Naive thymus-derived CD8-positive, alpha-beta T cell (primary cell): ENCODE measurements at places on chromosomes 7 and 10.

GRCh38 chr7:73739387-73739767 is 775 bp upstream of the ABHD11 start:
- DNase-seq: no peak

DNA sequence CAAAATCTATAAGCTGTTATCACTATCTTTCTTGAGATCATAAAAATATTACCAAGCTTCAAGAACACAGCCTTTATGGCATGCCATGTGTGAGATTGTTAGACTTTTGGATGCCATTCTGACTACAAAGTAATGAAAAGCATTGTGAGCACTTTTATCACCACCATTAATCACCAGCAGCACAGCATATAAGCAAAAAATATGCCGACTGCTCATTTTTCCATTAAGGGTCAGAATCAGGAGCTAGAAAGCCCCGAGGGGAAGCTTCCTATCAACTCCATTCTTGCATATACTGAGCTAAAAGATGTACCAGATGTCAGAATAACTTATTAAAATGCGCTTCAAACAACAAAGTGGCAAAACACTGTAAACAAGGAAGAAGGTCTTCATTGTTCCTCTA is 114.3 kb downstream of the LMBR1 start:
- no peak for DNase-seq

GRCh38 chr7:128166603-128167041 is 74.5 kb upstream of the LEP start:
- no peak for DNase-seq

GRCh38 chr7:74674166-74674565 is 16.6 kb downstream of the GTF2I start:
- no peak for DNase-seq

- DNase-seq: no peak
Measured at GRCh38 chr10:42149027-42149700, 489.2 kb downstream of the ZNF33B start.

GRCh38 chr10:76732306-76732705 is 905.3 kb downstream of the KCNMA1 start:
- DNase-seq: no peak

DNA sequence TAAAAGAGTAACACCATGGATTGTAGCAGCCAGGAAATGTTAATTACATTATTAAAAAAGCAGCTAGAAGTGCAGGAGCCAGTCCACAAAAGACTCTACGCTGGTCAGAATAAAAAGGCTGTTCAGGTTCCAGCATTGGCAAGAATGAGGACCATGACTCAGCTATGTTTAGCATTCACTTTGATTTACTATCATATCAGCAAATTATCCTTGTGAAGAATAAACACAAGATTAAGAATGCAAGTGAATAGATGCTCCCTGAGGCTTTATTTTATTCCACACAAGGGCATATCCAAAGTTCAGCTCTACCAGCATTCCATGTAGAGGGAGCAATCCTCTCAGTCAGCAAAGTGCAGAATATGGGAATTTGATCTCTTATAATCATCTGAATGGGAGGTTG is 13.6 kb downstream of the DGKB start:
- DNase-seq: no peak

DNA sequence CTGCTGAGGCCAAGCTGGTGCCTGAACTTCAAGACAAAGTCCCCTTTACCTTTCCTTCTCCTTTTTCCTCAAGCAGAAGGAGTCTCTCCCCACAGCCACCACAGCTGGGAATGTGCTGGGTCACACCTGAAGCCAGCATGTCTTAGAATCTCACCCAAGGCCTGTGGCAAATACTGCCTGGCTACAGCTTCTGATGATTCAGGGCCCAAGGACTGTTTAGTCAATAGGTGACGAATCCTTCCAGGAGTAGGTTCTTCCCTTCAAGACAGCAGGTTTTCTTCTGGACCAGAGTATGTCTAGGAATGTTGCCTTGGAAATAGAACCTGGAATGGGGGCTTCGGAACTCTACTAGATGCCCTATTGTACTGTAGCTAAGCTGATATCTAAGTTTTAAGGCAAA is 374.6 kb downstream of the KIF20B start:
- no peak for DNase-seq

DNA sequence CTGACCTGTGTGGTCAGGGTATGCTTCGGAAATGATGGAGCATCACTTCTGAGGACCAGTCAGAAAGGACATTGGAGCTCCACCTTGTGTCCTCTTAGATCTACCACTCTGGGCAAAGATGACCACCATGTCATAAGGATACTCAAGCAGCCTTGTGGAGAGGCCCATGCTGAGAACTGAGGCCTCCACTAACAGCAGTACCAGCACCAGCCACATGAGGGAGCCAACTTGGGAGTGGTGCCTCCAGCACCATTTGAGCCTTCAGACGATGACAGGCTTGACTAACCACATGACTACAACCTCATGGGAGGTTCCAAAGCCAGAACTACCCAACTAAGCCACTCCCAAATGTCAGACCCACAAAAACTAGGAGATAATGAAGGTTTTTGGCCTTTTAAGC is 116.0 kb downstream of the NPTX2 start:
- no peak for DNase-seq

GRCh38 chr10:125235093-125236069 is 75.0 kb upstream of the CTBP2 start:
- DNase-seq: no peak
